A549 treated with dexamethasone at 1 μM for 4 hours (cell line): ENCODE measurements at places on chromosomes 6 and 20. TPM values are rescaled to one million over a fixed set of nuclear protein-coding genes. Genes with fewer than 3 reads are reported as not detected.

The CLIC5 gene
- total RNA-seq: 0.04 TPM in 1 of 5 replicates, not detected in the others

The LAMP5 gene
- total RNA-seq: 0.04 to 0.05 TPM in 2 of 5 replicates, not detected in the others

The CDH4 gene
- total RNA-seq: 6.5 to 10.5 TPM (median 8.9 TPM) in 5 replicates

The NAA20 gene
- total RNA-seq: 129 to 162 TPM (median 134 TPM) in 5 replicates

The SLC22A7 gene
- total RNA-seq: not detected in 5 replicates

The GABRR1 gene
- total RNA-seq: not detected in 5 replicates
